ENCODE measurements at places on chromosomes 7 and 10. TPM values are rescaled to one million over a fixed set of nuclear protein-coding genes. Genes with fewer than 3 reads are reported as not detected.
A peak's percentile ranks its signal among the peaks of the same experiment; 100 is the strongest.

GRCh38 chr7:126501617-126502016 is 751.1 kb downstream of the GRM8 start:
- DNase-seq = no peak

- DNase-seq = peak; percentile 71
Measured at GRCh38 chr10:58701405-58702135, 188.9 kb downstream of the BICC1 start.

GRCh38 chr7:47400741-47401206 is 181.1 kb downstream of the TNS3 start:
- DNase-seq = no peak

The LBX1 gene
- 1.7 TPM for total RNA-seq

The TNS3 gene
- 556 TPM for total RNA-seq

GRCh38 chr7:57256637-57257375 is 124.6 kb upstream of the ZNF479 start:
- no peak for DNase-seq

GRCh38 chr10:14740684-14741247 is 33.9 kb downstream of the FAM107B start:
- no peak for DNase-seq

- DNase-seq = no peak
Measured at GRCh38 chr7:348962-349743, 59.2 kb downstream of the FOXL3 start.

DNA sequence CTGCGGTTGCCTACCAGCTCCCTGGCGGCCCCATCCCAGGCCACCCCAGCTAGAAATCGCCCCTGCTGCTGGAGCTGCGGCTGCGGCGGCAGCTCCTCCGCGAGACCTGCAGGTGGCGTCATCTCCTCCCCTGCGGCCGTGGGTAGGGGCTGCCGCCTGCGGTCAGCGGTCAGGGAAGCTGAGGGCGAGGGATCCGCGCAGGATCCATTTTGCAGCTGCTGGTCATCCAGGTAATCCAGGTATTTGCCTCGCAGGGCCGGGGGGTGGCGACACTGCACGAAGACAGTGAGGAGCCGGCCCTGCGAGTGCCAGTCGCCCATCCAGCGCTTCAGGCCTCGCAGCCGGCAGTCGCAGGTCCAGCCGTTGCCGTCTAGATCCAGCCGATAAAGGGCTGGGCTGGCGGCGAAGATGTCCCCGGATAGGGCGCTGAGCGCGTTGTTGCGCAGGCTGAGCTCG is 1.5 kb downstream of the TRIL start:
- peak; percentile 43 for DNase-seq

DNA sequence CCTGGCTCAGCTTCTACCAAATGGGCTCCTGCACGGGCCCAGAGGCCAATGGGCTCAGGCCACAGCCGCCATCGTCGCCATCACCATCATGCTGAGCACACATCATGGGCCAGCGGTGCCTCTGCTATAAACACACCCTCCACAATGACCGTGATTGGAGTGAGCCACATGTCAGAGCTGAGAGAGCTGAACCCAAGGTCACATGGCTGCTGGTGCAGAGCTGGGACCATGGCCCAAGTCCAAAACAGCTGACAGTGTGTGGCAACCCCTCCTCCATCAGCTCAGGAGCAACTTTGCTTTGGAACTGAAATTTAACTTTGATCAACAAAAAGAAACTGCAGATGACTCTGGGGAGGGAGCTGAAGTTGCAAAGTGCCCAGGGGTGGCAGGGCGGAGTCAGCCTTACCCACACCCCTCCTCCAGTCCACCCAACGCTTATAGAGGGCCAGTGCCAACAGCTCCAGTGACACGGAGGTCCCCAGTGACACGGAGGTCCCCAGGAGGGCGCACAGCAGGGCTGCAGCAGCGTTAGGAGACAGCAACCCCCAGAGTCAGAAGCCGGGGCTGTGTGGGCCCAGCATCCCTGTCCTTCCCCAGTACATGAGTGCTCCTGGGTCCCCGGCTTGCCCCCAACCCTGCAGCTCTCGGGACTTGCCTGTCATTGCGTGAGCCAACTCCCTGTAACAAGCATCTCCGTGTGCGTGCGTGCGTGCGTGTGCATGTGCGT is 249.6 kb downstream of the ELFN1 start:
- peak; percentile 26 for DNase-seq

GRCh38 chr7:76409537-76409936 is at the start of gene SSC4D:
SSC4D (minus strand) TSS chr7:76409697; CDS start chr7:76404439, 5,258 bp downstream.
- no peak for DNase-seq

DNA sequence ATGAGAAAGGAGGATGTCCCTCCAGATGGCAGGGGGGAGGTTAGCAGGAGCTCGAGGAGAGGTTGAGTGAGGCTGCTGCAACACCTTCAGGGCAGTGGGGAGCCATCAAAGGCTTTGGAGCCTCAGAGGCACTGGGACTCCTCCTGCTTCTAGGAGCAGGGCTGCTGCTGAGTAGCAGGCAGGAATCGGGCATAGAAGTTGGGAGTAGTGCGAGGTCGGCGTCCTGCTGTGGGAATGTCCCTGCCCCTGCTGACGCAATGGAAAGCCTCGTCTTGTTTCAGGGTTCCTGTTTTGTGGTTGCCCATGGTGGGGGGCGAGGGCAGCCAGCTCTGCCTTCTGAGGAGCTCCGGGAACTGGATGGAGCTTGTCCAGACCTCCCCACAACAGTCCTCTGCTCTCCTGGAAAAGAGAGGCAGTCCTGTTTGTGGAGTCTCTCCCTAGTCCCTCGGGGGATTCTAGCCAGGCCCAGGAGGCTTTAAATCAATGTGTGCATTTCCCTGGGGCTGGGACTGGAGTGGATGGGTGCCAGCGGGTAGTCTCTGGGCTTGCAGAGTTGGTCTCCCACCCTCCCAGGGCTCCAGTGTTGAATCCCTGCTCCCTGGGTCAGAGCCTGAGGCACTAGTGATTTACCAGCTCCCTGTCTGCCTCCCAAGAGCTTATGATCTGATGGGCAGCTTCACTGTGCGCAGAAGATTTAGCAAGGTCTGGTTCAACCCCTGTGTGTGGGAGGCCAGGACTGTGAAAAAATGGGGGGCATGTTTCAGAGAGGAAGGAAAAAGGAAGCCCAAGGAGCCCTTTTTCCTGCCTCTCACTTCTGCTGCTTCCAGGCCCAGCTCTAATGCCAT is 98.7 kb upstream of the PPIF start:
- DNase-seq = no peak

GRCh38 chr7:19097165-19098055 is 20.0 kb downstream of the TWIST1 start:
- no peak for DNase-seq

DNA sequence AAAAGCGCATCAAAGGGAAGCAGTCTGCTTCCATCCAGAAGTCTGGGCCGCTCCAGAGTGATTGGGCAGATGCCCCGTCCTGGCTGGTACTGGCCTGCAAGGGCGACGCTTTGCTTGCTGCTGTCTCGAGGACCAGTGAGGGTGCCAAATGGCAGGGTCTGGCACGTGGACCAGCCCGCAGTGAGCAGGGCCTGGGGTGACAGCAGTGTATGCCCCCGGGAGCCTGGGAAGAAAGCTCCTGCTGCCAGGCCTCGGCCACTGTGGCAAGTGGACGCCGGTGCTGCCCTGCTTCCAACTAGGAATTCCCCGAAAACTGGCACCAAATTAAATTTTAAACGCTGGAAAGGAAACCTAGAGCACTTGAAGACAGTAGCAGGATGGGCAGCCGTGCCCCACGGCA is 357.0 kb upstream of the MKI67 start:
- no peak for DNase-seq

DNA sequence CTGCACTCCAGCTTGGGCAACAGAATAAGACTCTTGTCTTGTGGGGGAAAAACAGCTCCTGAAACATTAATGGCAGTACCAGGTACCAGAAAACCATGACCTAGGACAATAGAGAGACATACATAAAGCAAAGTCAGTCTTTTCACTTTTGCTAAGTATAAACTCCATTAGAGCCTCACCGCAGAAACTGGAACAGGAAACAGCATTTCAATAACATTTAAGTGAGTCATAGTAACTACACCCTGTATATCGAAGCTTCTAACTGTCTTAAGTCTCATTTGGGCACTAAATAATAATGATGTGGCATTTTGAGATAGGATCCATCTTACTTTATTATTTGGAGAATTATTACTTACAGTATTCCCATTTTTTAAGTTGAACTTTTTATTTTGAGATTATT is 517.8 kb upstream of the CELF2 start:
- peak; percentile 74 for DNase-seq

- peak; percentile 6 for DNase-seq
Measured at GRCh38 chr10:24209946-24210491, 1.1 kb downstream of the KIAA1217 start.

- no peak for DNase-seq
Measured at GRCh38 chr7:11346302-11346701, 372.6 kb downstream of the PHF14 start.

DNA sequence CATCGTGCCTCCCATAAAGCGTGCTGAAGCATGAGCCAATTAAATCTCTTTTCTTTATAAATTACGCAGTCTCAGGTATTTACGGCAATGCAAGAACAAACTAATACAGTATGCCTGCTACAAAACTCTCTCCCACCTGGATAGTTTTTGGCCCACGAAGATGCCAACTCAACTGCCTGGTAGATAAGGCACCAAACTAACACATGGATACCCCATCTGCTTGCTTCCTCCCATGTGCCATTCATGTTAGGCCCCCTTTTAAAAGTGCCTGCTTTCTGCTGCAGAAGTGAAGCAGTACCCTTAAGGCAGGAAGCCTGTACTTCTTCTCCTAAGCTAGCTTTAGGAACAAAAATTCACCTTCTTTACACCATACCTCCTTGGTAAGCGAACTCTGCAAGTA is 15.6 kb upstream of the EPC1 start:
- DNase-seq = no peak

DNA sequence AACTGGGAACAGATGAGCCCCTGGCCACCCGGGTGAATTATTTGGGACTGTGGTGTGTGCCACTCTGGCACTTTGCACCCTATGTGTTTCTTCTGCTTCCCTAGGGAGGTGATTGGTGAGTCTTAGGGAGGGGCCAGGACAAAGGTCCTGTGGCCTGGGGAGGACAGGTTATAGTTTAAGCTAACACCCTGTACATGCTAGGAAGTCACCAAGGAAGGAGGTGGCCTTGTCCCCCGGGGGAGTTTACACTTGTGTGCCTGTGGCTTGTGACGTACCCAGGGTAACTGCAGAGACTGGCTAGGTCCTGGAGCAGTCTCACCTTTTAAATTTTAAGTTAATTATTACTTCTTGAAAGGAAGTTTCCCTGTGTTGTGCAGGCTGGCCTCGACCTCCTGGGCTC is 196.2 kb downstream of the BAMBI start:
- DNase-seq = no peak

- DNase-seq = no peak
Measured at GRCh38 chr10:5723692-5724091, 39.1 kb downstream of the TASOR2 start.

The ZP3 gene
- total RNA-seq = not detected

GRCh38 chr7:36154255-36155212 is 1.5 kb downstream of the EEPD1 start:
- DNase-seq = no peak

The LRRC4 gene
- 0.38 TPM for total RNA-seq

DNA sequence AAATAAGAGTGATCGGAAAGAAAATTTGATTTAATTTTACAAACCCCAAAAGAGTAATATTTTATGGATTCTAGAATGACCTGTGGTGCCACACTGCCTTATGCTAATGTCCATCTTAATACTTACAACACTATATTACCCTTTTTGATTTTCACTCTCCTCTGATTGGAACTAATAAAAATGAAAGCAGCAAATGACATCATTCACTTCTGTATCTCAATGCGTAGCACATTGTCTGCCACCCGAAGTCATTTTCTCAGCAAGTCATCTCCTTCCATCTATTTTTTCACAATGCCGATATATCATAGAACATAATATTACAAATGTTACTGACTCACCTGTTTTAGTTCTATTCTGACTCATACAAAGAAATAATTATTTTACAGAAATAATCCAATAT is 127.5 kb upstream of the PCLO start:
- no peak for DNase-seq

GRCh38 chr7:158723266-158723665 is 18.7 kb upstream of the NCAPG2 start:
- DNase-seq = no peak

The TRIM74 gene
- total RNA-seq = not detected

- DNase-seq = peak; percentile 12
Measured at GRCh38 chr7:25124465-25125136, 459 bp downstream of the CYCS start.

The NPY4R2 gene
- total RNA-seq = not detected

GRCh38 chr7:133051066-133051465 is 30.8 kb downstream of the CHCHD3 start:
- DNase-seq = peak; percentile 93

GRCh38 chr10:112232670-112233069 is 49.1 kb upstream of the GPAM start:
- no peak for DNase-seq

The PLEKHA8 gene
- 10.6 TPM for total RNA-seq

DNA sequence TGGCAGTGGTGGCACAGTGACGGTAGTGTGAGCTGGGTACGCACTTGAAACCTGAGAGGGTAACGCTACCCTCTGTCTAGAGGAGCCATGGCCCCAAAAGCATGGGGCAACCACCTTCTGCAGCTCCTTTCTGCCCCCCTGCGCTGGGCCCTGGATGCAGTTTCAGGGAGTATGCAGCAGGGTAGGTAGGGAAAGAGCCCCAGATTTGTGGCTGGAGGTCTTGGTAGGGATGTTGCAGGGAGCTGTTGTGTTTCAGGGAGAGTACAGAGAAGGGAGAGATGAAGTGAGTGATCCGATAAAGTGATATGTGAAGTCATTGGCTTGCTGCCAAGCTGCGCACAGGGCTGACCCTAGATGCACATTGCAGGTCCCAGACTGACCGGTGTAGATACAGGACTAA is 2.7 kb upstream of the PGAM2 start:
- no peak for DNase-seq

DNA sequence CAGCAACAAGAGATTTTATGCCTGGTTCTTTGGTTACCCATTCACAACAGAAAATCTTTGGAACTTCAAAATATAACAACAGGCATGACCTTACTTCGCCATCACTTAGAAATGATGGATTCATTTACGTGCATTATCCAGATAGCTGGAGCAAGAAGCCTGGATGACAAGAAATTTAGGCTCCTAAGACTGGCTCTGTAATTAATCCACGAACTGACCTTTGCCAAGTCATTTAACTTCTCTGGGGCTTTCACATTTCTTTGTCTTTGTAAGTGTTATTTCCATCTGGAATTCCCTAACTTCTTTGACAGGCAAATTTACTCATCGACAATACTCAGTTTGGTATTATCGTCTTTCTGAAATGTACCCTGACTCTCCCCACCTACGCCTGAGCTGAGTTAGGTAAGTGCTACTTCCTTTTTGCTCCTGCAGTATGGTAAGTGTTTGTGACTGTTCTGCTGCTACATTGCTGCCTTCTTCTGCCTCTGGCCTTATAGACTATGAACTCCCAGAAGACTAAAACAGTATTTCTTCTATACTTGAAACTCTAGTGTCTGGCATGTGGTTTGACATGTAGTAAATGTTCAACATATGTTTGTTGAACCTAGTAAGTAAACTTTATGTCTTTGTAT is 5.5 kb upstream of the MDFIC start:
- DNase-seq = no peak

The FGFR2 gene
- total RNA-seq = not detected

- DNase-seq = no peak
Measured at GRCh38 chr7:42552227-42552626, 315.2 kb upstream of the GLI3 start.
